Upper lobe of right lung (tissue), 1 donor: ENCODE measurements at places on chromosomes 12 and 14.

GRCh38 chr12:126617312-126617711, 1552.1 kb downstream of the AACS start:
- DNase-seq, result no peak

DNA sequence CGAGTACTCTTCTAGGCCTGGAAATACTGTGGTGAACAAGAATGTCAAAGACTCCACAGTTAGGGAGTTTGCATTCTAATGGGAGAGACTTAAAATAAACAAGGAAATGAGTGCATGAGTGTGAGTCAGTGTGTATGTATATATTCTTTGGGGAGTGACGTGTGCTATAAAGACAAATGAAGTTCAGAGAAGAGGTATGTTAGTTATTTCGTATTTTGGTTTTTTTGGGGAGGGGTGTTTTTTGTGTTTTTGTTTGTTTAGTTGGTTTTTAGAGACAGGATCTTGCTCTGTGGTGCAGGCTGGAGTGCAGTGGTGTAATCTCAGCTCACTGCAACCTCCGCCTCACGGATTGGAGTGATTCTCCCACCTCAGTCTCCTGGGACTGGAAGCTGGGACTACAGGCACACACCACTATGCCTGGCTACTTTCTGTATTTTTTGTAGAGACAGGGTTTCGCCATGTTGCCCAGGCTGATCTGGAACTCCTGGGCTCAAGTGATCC, 74.3 kb downstream of the SRGAP1 start:
- DNase-seq, result no peak

DNA sequence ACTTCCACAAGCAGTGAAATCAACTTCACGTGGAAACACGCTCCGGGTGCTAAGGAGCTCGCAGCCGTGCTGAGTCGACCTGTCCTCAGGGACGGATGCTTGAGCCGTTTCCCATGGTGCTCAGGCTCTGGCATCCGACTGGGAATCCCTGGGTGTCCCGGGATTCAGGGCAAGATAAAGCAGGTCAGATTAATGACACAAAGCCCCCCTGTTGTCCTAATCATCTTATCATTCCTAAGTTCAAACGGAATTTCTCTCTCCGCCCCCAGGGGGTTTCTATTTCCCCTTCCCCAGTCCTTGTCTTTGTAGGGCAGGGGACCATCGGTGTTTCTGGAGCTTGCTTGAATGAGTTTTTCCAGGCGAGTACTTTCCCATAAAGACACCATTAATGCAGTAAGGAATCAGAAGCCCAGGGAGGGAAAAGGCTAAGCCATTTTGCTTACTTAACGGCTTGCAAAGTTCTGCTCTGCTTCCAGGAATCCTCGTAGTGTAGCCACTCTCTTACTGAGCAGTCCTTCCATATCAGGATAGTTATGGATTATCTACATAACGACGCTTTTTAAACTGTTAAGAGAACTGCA, 116.5 kb downstream of the TMEM132C start:
- DNase-seq, result no peak

GRCh38 chr12:132289356-132290202, 39.8 kb downstream of the GALNT9 start:
- no peak for DNase-seq

- no peak for DNase-seq
These were observed 953 bp upstream of the DCAF5 start for GRCh38 chr14:69153873-69154270.
